NCI-H187 (cell line): ENCODE measurements at places on chromosomes 5 and 9.

GRCh38 chr5:168295574-168296201, 4.2 kb downstream of the WWC1 start:
- DNase-seq = no peak

DNA sequence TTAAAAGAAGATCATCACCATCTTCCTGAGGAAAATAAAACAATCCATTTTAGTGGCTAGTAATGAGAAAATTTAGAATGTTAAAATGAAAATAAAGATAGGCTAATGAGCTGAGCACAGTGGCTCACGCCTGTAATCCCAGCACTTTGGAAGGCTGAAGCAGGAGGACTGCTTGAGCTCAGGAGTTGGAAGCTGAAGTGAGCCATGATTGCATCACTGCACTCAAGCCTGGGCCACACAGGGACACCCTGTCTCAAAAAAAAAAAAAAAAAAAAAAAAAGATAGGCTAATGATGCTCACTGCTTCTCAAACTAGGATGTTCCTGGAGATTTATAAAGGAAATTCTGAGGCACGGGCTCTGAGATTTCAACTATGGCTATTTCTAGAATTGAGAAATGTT, 50.3 kb downstream of the CPLANE1 start:
- DNase-seq = no peak

GRCh38 chr5:38453506-38453905, 102.9 kb downstream of the LIFR start:
- DNase-seq = no peak

DNA sequence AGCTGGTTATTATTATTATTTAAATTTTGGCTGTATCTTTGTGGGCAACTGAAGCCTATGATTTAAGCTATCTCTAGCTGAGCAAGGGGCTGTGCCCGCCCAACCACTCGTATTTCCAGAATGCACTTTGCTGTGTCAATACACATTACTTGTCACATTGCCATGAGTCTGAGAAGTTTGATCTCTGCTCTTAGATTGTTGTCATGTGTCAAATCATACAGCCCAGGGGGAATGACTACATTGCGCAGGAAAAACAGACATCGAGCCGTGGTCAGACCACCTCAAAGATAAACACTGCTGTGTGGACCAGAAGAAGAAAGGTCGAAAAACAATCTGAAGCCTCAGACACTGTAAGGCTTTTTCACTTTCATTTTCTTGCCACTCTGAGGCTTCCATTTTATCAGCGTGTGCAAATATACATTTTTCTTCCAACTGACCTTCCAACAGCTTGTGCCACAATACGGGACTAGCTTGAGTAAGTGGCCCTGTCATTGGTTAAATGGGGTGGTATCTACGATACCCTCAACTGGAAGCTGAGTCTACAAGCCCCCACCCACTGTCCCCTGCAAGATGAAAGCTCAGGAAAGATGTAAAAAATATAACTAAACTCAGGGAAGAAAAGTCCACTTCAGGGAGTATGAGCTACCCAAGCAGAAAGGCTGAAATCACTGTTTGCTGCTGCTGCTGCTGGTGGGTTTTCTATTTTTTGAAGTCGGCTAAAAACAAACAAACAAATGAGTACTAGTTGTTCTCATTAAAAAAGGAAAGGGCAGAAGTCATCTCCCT, 603.0 kb downstream of the BNC2 start:
- no peak for DNase-seq

DNA sequence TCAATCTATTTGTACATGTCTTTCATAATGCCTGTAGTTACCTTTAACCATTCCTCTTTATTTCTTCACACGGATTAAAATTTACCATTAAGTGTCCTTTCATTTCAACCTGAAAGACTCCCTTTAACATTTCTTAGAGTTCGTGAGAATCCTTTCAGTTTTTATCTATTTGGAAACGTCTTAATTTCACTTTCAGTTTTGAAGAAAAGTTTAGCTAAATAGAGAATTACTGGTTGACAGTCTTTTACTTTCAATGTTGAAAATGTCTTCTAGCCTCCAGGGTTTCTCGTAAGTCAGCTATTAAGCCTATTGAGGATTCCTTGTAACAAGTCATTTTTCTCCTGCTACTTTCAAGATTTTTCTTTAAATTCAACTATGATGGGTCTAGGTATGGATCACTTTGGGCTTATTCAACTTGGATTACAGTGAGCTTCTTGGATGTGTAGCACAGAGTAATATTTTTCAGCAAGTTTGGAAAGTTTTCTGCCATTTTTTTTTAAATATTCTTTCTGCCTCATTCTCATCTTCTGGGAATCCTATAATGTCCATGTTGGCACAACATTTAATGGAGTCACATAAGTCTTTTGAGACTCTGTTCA, 48.5 kb downstream of the RFX3 start:
- no peak for DNase-seq

DNA sequence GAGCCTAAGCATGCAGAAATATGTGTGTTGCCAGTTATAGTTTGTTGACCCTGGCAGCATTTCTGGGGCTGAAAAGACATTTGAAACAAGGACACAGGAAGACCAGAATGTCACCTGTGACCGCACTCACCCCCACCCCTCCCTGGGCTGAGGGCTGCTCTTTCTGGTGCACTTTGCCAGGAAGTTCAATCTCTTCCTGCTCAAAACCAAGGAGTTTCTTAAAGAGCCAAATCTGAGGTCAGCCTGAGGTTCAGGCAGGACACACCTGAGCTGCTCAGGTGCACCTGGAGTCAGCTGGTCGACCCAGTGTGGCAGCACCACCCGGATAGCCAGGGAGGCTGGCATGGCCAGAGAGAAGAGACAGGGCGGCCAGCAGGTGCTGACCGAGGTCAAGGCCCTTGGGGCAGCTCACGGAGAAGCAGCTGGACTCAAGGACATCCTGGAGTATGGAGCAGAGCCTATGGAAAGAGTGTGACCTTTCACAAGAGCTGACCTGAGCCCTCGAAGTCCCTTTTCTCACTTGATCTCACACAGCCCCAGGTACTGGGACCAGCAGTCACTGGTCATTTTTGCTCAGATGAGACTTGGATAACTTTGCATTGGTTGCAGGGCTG, 376.9 kb upstream of the IRX4 start:
- no peak for DNase-seq

DNA sequence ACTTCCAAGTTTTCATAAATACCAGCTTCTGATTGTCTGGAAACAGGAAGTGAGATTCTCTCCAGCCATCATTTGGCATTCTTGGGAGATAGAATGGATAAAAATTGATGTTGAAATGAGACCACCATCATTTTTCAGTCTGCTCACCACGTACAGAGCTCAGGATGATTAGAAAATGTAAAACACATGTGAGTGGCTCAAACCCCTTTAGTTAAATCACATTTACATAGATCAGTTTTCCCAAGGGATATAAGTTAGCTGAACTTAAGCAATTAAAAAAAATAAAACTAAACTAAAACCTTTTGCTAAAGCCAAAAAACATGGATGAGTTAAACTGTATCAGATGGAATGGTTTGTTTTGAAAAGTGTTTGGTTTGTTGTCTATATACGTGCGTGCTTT, 37.1 kb upstream of the GDNF start:
- DNase-seq = no peak
